Hematopoietic multipotent progenitor cell treated with erythropoietin and hydrocortisone succinate and interleukin-3 and kit ligand, for 6 days (in vitro differentiated cells): ENCODE measurements at places on chromosomes 2 and 18.
A peak's percentile ranks its signal among the peaks of the same experiment; 100 is the strongest.

GRCh38 chr18:75269124-75269680, 58.6 kb downstream of the TSHZ1 start:
- DNase-seq, result no peak

GRCh38 chr18:61888622-61889021, 4.2 kb downstream of the RNF152 start:
- DNase-seq, result no peak

DNA sequence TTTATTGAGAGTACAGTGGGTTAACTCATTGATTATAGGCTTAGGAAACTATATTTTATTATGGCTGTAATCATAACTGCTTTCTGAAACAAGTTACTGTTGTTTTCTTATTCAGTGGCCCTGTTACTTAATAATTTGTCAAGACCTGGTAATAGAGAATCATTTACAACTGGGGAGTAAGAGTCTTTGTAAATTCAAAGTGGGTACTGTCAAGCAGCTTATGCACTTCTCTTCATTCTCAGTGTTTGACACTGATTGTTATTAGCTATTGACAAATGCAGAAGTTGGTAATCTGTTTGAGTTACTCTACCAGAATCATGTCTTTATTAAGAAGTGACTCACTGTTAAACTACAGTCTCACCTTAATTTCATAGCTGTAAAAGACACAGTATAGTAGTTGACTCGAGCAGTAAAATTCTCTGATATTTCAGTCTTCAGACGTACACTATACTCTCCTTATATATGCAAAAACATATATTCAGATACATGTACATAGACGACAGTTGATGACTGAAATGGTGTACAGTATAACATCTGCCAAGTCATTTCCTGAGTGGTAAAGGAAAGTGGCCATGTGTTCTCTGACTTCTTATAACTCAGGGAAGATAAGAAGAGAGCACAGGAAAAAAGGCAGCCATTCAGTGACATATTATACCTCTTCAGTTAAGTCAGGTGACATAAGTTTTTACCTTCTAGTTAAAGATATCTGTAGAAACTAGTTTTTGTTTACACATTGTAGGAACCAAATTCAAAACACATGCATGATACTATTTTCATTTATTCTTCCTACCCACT, 36.0 kb upstream of the TTC27 start:
- DNase-seq, result peak; percentile 92

GRCh38 chr2:180781276-180781675, 199.1 kb upstream of the UBE2E3 start:
- DNase-seq, result no peak

GRCh38 chr2:227450926-227451654, 20.9 kb upstream of the AGFG1 start:
- DNase-seq, result peak; percentile 96

DNA sequence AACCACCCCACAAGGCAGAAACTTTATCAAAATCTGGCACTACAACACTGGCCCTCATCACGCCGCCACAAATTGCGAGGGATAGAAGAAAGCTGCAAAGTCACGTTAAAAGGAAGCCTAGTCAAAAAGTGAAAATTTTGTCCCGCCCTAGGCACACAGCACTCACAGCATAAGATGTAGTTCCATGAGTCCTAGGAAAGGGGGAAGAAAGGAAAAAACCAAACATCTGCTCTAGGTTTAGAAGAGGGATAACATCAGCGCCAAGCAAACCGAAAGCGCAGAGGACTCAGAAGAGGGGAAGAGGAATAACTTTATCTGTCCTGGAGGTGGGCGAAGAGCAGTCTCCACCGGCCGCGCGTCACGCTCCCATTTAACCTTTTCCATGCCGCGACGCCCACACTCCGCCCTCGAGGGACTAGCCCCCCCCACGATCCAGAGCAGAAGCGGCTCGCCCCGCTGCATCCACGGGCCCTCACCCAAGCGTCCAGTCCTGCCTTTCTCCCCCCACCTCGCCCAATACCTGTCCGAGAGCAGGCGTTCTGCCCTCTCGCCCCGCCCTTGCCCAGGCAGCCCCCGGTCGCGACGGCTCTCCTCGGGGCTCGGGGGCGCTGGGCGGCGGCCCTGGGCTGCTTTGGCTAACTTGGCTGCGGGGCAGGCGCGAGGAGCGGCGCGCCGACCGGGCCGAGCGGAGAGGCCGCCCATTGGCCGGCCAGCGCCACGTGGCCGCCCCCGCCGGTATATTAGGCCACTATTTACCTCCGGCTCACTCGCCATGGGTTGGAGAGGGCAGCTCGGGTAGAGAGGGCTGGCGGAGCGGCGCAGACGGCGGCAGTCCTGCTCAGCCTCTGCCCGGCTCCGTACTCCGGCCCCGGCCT, at the start of gene HOXD1:
Gene HOXD1, plus strand, starts transcription at position 770 of the 875 bp plus-strand sequence. CDS start 134 bp downstream, outside the sequence.
- DNase-seq, result no peak

- DNase-seq, result peak; percentile 97
Measured at GRCh38 chr18:3585656-3586509, 135.9 kb downstream of the TGIF1 start.

- peak; percentile 44 for DNase-seq
Measured at GRCh38 chr2:45652090-45653031, 886 bp downstream of the PRKCE start.

- DNase-seq, result no peak
Measured at GRCh38 chr2:236565879-236566402, 3.7 kb upstream of the ACKR3 start.

DNA sequence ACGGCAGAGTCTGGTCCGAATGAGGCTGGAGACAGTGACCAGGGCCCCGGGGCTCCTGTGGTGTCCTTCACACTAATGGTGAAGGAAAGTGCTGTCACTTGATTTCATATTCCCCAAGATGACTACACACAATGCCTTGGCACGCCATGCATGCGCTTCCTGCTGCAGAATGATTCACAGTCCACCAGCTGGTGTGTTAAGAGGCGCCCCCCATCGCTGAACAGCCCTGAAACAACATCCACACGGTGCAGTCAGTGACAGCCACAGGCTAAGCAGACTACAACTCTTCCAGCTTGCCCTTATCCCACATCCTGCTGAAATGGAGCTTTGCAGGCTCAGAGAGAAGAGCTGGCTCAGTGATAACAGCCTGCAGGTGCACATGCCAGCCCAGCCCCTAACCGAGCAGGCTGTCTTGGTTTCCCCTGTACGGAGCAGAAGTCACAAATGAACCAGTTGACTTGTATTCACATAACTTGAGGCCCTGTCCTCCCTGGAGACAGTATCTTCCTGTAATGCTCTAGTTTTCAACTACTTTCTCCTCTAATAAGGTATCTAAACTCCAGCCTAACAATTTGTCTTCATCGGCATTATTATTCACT, 24.3 kb upstream of the CDH20 start:
- no peak for DNase-seq

- no peak for DNase-seq
Measured at GRCh38 chr18:76592981-76593381, 97.9 kb upstream of the ZNF516 start.

- DNase-seq, result peak; percentile 77
Measured at GRCh38 chr2:61434314-61434713, 36.6 kb downstream of the USP34 start.

GRCh38 chr18:58224425-58224750, 180.4 kb downstream of the NEDD4L start:
- DNase-seq, result no peak
